ENCODE measurements at places on chromosomes 5 and 9.

GRCh38 chr9:108551030-108551841 lies 304.6 kb downstream of the ACTL7B start:
- DNase-seq = peak; percentile 72

- no peak for DNase-seq
Observed at GRCh38 chr5:143544606-143545005, 141.1 kb upstream of the NR3C1 start.

- no peak for DNase-seq
Observed at GRCh38 chr5:59385700-59386099, 507.8 kb downstream of the PDE4D start.

GRCh38 chr9:109730228-109730627 lies 49.8 kb upstream of the PALM2AKAP2 start:
- no peak for DNase-seq

DNA sequence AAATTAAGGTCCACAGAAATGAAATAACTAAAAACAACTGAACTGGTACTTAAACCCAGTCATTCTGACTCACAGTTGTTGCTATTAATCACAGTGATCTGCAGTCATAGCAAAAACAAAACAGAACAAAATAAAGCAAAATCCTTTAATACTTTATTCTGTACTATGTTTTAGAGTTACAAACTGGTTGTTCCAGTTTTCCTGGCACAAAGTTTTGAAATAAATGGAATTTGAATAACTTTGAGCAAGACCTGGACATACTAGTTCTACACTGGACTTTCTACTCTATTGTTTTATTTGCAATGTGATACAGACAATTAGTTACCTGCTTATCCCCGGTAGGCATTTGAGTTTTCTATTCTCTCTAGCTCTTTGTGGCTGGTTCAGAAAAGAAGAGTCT lies 147.9 kb downstream of the DMRT2 start:
- DNase-seq = no peak

DNA sequence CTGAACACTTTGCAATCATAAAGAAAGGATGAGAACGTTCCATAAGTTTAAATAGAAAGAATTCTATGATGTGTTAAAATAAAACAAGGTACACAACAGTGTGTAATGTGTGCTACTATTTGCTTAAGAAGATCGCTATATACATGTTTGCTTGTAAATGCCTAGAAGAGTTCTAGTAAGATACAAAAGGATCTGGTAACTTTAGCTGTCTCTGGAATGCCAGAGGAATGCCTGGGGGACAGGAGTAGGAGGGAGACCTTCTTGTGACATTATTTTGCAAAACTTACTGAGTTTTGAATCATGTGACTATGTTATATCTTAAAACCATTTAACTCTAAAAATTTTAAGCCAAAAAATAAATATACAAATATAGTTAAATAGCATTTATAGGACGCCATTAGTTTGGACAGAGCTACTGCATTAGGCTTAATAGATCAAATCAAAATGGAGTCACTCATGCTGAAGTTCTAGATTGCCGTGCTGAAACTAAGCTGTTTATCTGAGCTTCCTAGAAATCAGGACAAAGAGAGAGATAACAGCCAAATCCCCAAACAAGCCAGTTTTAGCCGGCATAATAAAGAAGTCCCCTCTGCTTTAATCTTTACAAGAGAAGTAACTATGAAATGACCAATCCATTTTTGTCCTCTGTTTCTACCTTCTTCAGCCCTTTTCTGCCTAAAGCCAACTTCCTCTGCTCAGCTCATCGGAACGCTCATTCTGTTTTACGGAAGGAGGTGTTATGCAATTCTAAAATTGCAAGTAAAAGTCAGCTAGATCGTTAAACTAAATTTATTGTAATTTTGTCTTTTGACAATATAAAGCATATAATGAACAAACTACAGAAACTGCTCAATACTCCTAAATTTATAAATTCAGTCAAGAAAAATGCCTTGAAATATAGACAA lies 44.8 kb downstream of the LIX1 start:
- no peak for DNase-seq

DNA sequence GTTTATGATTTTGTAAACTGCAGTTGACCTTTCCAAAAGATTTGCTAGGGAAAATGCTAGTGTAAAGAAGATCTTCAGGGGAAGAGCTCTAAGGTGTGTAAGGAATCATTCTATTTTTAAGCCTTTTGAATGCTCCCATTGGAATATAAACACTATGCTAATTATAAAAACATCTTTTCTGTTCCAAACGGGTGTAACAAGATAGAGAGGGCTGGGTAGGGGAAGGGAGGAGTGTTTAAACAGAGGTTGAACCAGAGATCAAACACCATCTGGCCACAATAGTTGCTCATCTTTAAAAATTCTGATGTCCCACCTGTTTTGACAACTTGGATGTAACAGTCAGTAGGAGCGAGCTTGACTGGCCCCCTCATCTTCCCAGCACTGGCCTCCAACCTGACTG lies 38.4 kb downstream of the ZNF618 start:
- DNase-seq = no peak

DNA sequence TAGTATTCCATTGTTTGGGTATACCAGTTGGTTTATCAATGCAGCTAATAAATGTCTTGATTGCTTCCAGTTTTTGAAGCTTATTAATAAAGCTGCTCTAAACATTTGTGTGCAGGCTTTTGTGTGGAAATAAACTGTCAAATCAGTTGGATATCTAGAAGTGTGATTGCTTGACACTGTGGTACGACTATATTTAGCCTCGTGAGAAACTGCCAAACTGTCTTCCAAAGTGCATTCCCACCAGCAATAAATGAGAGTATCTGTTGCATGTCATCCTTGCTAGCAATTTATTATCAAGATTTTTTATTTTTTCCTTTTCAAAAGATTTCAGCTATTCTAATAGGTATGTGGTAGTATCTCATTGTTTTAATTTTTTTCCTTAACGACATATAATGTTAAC lies 37.5 kb downstream of the NMUR2 start:
- DNase-seq = no peak

DNA sequence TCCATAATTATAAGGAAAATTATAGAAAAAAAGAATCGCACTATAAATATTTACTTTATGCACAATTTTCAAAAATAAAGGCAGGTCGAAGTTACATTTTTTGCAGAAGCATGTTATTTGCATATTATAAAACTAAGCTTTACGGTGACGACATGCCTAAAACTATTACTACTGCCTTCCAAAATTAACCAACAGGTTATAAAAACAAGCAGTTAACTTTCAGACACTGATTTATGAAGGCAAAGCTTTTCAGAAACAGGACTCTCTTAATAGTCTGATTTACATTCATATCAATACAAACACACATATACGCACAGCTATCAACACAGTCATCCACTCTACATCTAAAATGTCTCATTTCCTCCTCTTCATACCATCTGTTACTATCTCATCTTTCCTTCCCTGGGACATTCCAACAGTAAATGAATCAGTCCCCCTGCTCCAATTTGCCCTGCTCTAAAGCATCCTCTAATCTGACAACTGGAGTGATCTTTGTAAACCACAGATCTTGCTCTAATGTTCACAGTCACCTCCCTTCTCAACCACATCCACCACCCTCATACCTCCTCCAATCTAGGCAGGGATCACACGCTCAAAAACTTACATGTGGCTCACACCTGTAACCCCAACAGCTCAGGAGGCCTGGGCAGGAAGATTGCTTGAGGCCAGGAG lies 21.6 kb downstream of the FBXW11 start:
- DNase-seq = peak; percentile 94

DNA sequence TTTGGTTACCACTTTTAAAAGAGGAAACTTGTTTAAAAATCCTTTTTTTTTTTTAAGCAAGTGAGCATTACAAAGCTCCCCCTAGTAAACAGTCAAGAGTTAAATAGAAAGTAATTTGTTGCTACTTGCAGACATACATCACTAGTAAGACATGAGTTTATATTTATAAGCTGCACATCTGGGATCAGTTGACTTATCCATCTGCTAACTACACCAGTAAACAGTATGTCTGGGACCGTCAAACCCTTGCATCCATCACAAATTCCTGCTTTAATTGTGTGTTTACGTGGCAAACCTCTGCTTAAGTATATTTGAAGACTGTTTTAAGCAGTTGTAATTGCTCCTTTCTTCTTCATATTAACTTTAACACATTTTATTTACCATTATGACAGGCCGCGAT lies 146.8 kb downstream of the EBF1 start:
- peak; percentile 45 for DNase-seq

DNA sequence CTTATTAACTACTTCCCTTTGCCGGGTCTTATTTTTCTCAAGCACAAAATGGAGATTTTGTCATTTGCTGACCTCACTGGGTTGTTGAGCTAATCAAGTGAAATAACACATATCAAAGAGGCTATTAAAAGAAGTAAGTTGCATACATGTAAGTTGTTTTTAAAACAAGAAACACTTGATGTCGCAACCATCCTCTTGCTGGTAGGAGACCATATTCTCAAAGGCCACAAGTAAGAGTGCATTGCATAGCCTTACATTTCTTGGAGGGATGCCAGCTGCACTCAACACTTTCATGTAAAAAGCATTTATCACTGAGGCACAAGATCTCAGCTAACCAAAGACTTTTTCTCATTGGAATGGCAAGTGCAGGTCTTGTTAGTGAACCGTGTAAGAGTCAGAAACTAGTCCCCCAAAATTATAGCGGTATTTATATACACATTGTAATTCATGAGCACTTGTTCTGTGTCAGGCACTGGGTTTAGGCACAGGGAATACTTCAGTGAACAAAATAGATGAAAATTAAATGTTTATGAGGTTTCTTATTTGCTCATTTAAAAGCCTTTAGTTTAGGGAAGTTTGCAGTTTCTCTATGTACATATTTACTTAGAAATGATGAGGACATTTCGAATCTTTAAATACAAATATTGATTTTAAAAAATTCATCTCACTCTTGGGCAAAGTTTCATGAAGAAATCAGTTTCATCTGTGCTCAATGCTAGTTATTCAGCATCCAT lies 72.0 kb downstream of the ZFAND5 start:
- DNase-seq = no peak

- no peak for DNase-seq
Observed at GRCh38 chr5:163473635-163474243, 13.3 kb downstream of the HMMR start.

GRCh38 chr5:42495914-42496313 lies 72.7 kb downstream of the GHR start:
- DNase-seq = no peak
